AG09319 (cell line): ENCODE measurements at places on chromosomes 4 and X.

- DNase-seq, result no peak
Measured at GRCh38 chrX:78665342-78665741, 6.2 kb upstream of the RTL3 start.

DNA sequence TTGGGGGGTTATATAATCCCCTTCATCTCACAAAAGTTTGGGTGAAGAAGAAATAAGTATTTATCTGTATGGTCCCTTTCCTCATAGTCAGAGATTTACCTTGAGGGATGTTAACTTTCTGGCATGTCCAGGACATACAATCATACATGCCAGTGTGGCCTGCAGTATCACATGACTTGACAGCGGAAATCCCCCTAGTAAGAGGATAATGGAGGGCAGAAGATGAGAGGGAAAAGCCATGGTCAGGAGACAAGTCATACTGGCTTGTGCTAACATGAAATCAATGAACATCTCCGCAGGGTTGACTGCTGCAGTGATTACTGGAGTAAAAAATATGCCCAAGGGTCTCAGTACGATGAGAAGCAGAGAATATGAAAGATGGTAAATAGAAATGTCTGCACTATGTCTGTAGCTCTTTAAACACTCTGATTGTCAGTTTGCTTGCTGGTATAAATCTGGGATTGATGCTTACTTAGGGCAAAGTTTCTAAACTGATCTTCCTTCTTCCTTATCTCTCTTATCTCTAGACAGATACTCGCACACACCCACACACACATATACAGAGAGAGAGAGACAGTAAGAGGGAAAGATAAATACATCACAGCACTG lies 1385.6 kb upstream of the ADGRL3 start:
- no peak for DNase-seq

GRCh38 chr4:152643153-152644035 lies 36.4 kb downstream of the TMEM154 start:
- no peak for DNase-seq

DNA sequence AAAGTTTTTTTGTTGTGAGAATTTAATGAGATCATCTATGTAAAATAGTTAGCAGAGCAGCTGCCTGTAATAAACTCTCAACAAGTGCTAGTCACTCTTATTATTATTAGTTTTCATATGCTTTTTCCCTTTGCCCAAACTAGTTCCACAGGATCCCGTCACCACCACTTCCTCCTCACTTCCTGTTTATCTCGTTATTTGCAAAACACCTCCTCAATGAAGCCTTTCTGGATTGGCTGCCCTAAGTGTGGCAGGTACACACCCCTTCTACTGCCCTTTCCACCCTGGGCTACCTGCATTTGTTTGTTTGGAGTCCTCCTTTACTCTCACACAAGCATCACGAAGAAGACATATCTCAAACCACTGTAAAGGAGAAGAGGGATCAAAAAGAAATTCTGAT lies 54.4 kb upstream of the KLF3 start:
- no peak for DNase-seq

DNA sequence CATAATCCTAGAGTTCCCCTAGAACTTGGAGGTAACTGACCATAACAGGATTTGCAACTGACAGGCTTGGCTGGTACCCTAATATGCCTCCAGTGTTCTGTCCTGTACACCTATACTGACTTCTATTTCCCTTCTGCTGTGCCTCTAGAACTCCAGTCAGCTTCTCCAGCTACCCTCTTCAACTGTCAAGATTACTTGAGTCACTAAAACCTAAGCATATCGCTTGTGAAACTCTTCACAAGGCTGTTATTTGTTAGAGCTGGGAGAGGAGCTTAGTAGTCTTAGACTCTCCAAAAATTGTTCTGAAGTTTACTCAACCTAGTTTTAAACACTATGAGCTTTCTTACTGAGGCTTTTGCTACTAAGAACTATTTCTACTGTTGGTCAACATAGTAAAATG lies 52.0 kb downstream of the CCNG2 start:
- DNase-seq, result no peak

DNA sequence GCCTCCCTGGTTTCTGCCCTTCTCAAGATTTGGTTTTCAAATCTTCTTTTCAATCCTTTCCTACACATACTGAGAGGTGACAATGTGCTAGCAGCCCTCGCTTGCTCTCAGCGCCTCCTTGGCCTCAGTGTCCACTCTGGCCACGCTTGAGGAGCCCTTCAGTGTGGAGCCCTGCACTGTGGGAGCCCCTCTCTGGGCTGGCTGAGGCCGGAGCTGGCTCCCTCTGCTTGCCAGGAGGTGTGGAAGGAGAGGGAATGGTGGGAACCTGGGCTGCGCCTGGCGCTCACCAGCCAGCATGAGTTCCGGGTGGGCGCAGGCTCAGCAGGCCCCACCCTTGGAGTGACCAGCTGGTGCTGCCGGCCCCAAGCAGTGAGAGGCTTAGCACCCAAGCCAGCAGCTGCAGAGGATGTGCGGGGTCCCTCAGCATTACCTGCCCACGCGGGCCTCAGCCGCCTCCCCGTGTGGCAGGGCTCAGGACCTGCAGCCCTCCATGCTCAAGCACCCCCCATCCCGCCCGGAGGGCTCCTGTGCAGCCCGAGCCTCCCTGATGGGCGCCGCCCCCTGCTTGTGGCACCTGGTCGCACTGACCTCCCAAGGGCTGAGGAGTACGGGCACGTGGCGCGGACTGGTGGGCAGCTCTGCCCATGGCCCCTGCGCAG lies 127.5 kb downstream of the COX7B2 start:
- DNase-seq, result no peak

GRCh38 chr4:77430847-77431246 lies 174.8 kb upstream of the CXCL13 start:
- no peak for DNase-seq

DNA sequence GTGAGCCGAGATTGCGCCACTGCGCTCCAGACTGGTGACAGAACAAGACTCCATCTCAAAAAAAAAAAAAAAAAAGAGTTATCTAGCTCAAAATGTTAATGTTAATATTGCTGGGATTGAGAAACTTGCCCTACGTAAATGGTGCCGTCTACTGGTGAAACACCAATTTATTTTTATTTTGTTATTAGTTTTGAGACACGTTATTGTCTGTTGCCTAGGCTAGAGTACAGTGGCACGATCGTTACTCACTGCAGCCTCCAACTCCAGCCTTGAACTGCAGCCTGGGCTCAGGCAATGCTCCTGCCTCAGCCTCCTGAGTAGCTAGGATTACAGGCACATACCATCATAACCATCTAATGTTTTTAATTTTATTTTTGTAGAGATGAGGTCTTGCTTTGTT lies 262.8 kb downstream of the BMPR1B start:
- no peak for DNase-seq

- DNase-seq, result no peak
Measured at GRCh38 chr4:119841361-119841760, 212.8 kb upstream of the PDE5A start.

- DNase-seq, result no peak
Measured at GRCh38 chr4:82381235-82381634, 7.4 kb upstream of the HNRNPD start.

GRCh38 chrX:120485638-120486520 lies 16.8 kb upstream of the LAMP2 start:
- DNase-seq, result peak; percentile 43

DNA sequence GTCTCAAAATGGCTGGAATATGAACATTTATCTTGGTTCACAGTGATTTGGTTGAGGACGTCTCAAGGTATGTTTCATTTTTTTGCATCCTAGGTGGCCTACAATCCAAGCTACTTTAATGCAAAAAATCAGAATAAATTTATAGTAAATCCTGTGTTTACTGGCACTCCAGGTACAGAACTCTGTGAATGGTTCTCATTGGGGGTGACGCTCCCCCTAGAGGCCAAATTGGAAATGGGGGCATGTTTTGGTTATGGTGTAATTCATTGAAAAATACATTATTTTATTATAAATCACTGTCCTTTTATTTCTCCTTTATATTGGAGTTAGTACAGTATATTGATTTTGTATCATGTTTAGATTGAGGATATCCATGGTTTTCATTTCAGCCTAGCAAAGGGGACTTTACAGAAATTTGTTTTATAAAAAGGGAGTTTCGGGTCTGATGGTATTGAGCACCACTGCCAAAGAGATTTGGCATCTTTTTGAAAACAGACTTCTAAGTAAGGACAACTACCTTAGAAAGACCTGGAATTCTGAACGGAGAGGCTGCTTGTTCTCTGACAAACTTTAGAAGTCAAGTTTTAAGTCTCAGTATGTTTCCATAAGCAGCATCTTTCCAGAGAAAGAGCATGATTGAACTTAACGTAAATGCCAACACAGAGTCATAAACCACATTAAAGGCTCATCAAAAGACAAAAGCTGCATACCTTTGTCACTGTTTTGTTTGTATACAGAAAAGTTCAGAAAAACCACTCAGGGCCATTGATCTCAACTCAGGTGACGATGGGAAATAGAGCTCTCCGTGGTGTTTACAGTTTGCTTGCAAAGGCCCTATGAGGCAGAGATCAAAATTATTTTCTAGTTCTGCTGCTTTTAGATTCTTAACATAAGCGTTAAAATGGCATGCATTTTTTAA lies 19.4 kb downstream of the MTM1 start:
- DNase-seq, result no peak

DNA sequence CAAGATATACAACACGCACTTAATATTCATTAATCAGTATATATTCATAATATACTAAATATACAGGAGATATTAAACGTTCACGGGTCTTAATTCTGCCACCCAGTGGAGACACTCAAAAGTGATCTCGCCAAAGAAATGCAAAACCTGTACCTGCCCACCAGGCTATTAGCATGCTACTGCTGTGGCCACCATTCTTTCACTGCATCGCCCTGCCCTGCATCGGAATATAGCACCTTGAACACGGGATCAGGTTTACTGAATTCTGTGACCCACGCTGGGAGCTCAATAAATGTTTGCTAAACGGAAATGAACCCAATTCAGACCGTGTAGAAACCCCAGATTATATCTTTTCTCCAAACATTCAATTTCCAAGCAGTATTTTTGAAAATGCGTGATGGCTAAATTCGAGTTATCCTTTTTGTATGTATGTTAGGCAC lies 840 bp upstream of the CLCN3 start:
- DNase-seq, result no peak

DNA sequence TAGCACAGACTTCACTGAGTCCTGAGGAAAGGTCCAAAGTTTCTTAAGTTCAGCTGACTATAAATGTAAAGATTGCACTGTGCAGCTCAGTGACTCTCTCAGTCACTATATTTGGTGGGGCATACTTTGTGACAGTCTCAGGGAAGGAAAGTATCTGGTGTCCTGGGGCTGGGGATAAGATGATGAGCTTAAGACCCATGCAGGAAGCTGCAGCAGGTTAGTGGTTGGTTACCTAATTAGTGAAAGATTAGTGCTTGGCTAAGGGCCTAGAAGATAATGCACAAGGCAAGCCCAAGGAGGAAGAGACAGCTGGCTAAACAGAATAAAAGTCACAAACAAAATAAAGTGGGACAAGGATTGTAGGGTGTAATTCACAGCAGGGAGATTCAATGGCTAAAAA lies 25.4 kb upstream of the SLITRK4 start:
- DNase-seq, result no peak

DNA sequence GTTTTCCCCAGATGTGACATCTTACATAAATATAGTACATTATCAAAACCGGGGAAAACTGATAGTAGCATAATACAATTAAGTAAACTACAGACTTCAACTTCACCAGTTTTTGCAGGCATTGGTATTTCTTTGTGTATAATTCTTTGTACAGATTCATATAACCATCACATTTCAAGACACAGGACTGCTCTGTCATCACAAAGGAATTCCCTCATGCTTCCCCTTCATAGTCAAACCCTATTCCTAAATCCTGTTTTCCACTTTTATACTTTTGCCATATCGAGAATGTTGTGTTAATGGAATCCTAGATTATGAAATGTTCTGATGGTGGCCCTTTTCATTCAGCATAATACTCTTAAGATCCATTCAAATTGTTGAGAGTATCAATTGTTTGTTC lies 36.0 kb downstream of the STIM2 start:
- DNase-seq, result no peak

DNA sequence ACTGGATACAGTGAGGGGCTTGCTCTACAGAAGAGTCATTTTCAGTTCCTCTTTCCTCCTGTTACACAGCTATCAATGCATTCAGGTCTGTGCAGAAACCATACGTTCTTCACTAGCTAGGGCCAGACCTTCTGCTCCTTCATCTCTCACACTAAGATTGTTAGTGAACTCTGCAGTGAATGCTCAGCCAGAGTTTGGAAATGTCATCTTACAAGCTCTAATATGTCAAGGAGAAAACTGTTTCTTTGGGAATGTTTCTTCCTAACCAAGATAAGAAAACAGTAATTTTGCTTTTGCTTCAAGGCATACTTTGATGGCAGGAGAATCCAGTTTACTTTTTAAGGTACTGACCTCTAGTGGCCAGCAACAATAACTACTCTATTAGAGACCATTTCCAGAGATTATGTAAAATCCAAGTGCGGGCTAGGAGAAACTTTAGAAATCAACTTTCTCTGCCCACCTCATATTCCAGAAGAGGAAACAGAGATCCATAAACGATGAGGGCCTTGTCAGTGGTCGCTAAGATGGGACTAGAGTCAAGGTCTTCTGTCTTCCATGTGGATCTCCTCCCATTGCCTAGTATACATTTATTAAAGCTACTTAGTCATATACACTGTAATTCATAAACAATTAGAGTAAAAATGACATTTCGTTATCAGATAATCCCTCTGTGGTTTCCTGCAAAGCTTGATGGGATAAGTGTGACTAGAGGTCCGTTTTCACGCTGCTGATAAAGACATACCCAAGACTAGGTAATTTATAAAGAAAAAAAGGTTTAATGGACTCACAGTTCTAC lies 12.1 kb upstream of the CC2D2A start:
- no peak for DNase-seq

DNA sequence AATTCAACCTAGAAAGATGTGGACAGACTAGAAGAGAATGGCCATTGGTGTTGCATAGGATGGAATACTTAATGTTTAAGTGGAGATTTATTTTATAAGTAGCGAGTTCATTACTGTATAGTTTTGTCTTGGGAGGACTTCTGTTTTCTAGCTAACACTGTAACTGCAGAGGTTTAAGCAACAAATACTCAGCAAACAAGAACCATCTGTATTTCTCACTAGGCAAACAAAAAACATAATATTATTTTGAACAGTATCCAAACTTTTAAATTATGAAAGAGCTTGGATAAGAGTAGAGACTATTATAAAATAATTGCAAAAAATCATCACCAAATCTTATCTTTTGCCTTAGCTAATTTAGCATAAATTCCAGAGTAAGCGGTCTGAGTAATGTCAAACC lies 121.1 kb downstream of the GLRA3 start:
- no peak for DNase-seq

GRCh38 chr4:10579648-10580047 lies 104.9 kb downstream of the CLNK start:
- DNase-seq, result no peak
